ENCODE measurements at places on chromosomes 13 and 19.

GRCh38 chr19:21463449-21464105, 41.8 kb upstream of the ZNF429 start:
- DNase-seq = no peak

DNA sequence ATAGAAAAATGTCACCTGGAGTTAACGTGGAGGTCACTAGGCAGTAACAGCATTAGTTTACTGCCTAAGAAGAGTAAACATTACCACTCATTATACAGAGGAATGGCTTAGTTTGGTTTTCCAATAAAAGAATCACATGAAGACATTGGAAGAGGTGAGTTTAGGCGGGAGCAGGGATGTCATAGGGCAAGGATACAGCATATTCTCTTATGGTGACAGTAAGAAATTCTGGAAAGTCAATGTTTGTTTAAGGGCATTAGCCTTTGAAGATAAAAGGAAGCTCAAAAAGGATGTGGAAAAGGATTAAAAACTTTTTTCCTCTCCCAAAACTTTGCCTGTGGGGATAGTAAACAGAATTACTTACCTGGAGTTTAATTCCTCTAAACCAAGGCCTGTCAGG, 4.1 kb downstream of the POLR1D start:
- no peak for DNase-seq

DNA sequence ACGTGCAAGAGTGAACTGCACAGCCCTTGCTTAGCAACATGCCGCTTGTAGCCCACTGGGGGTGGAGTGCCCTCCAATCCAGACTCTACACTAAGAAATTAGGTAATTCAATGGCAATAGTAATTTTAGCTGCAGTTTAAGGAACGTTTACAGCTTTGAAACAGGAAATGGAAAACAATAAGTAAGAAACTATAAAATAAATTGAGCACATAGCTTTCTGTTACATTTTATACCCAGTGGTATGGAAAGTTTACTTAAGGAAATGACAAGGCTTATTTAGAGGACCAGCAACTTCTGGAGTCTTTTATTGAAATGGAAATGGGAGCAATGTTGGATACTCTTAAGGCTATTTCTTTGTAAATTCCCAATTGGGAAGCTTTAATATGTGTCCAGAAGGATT, 373.2 kb downstream of the KCNRG start:
- DNase-seq = no peak

- DNase-seq = no peak
These were observed 22.4 kb downstream of the MED26 start for GRCh38 chr19:16605553-16605994.

GRCh38 chr19:38650911-38651584, 3.6 kb downstream of the ACTN4 start:
- no peak for DNase-seq

GRCh38 chr19:11257846-11258380, 4.4 kb downstream of the DOCK6 start:
- no peak for DNase-seq

- DNase-seq = no peak
These were observed 270.0 kb upstream of the PCDH20 start for GRCh38 chr13:61685682-61686012.

DNA sequence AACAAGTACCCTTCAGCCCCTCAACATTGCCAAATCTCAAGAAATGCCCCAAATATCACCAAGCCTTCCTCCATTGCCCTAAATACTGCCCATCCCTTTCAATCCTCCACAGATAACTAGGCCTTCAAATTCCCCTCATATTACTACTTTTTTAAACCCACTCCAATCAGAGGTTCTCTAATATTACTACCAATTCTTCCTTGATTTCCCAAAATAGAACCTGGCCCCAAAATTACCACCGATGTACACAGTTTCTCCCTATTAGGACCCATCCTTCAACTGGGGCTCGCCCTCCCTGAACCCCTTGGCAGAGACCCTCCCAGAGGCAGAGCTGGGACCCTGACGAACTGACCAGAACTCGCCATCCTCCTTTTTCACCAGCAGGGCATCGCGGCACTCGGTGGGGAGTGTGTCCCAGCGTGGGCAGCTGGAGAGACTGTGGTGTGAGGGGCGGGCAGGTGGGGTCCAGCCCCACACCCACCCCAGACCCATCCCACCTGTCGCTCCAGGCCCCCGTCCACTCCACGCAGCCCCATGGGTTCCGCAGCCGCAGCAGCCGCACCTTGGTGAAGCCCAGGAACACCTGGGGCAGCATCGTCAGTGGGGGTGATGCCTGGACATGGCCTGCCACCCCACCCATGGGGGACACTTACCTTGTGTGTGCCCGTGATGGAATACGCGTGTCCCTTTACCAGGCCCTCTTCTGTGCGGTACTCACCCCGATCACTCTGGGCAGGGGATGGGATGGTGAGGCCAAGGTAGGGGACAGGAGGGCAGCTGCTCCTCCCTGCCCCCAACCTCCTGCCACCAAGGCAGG, 6.1 kb downstream of the CAPN12 start:
- no peak for DNase-seq

- DNase-seq = no peak
These were observed 241.0 kb downstream of the POSTN start for GRCh38 chr13:37357548-37357947.

DNA sequence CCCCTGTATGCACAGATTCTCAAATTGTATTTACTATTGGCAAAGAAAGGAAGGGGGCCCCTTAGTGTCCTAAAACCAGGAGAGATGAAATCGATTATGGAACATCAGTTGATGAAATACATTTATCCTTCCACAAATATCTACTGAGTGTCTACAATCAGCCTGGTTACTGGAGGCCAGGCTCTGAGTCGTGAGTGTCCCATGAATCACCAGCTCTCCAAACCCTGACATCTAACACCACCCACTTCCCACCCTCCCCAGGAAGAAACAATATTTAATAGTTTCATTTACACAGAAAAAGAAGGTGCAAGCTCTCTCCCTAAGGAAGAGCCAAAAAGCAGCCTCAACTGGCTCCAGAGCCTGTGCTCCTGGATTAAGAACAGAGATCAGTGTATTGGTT, 25.2 kb downstream of the KCTD15 start:
- DNase-seq = no peak

DNA sequence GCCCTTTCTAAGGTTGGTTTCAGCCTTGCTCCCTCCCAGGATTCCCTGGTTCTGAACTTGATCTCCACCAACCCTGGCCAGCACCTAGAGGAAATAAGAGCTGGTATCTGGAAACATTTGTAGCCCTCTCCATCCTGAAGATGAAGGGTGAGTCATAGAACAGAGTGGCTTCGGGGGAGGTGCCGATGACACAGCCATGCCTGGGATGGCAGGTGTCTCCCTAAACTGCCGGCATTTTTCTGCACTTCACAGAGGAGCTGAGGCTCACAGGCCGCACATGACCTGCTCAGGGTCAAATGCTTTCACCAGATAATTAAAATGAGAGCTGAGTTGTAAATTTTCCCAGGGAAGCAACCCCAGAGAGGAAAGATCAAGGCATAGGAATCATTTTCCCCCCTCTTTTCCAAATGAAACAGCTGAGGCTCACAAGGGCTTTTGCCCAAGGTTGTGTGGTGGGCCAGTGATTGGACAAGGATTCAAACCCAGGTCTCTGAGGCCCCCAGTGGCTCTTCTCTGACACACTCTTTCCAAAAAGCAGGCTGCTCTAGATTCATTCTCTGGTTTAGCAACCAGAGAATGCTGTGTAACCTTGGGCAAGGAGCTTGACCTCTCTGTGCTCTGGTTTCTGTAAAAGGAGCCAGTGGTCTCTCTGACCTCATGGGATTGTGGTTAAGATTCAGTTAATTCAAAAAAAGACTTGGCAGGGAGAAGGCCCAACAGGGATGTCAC, 1.2 kb upstream of the SLC25A42 start:
- DNase-seq = no peak

DNA sequence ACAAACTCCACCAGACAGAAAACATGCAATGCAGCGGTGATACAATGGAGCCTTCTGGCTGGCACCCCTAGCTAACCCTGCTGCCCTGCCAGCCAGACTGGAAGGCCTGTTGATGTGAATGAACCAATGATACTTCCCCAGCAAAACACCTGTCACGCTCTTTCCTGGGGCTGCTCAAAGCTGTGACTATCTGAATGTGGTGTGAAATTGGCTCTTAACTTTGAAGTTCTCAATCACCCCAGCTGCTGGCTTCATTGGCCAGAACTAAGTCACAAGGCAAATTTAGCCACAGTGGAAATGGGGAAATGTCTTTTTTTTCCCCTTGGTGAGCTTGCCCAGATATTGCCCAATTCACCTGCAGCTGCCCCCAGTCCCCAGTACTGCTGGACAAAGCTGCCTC, 147.3 kb downstream of the SLC7A1 start:
- no peak for DNase-seq

- no peak for DNase-seq
These were observed 7.4 kb upstream of the OXGR1 start for GRCh38 chr13:97001636-97002035.

DNA sequence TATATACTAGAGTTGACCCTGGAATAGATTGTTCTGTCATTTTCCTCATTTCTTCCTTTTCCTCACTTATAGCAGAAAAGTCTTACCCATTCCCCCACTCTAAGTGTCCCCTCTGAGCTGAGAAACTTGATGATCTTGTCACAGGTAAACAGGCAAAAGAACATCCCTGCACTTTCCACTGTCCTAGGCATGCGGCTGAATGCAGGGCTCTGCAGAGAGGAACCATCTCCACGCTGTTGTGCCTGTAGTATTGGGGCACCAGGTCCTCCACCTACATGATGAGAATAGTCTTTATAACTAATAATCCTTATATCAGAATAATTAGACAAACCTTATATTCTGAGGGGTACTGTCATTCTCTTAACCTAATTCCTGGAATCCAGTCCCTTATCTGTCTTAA, 211.3 kb downstream of the RBM26 start:
- no peak for DNase-seq

DNA sequence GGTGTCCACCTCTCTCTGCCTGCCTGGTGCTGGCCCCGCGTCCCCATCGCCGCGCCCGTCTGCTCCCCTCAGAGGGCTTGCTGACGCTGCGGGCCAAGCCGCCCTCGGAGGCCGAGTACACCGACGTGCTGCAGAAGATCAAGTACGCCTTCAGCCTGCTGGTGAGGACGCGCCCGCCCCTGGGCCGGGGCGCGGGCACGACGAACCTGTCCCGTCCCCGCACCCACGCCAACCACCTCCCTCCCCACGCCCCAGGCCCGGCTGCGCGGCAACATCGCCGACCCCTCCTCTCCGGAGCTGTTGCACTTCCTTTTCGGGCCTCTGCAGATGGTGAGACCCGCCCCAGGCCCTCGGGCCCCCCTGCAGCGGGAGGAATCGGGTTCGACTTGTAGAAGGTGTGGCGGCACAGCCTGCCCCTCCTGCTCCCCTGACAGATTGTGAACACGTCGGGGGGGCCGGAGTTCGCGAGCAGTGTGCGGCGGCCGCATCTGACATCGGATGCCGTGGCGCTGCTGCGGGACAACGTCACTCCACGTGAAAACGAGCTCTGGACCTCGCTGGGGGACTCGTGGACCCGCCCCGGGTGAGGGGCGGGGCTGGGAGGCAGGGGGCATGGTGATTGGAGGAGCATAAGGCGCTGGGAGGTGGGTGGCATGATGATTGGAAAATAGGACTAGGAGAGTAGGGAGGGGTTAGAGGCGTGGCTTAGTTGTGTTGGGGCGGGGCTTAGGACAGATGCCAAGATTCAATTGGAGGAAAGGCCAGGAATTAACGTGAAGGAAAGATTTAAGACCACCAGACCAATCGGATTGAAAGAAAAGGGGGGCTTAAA, 6.6 kb downstream of the EPS8L1 start:
- no peak for DNase-seq

GRCh38 chr13:97417698-97418097, 16.3 kb upstream of the RAP2A start:
- no peak for DNase-seq

DNA sequence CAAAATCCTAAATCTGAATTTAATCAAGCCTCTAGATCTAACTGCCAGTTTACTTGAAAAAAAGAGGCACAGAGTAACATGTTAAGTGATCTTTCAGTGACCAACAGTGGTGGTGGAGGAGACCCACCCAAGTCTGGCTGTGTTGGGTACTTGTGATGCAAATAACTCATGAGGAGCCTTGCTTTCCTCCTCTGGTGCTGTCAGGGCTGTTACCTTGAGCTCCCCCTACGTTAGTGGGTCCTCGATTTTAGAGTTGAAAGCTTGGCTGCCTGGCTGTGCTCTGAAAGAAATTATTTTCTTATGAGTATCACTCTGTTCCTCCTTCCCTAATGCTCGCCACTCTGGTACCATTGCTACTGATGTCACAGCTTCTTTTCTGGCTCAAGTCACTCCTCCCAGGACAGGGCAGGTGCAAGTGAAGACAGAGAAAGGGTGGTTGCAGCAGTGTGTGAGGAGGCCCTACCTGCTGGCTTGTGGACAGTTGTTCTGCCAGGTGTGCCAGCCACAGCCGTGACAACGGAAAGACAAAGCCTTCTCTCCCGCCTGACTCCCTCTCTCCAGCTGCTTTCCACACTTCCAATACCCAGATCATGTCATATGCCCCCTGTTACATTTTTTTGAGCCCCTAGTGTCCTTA, 6.5 kb upstream of the SUPT20H start:
- DNase-seq = no peak

DNA sequence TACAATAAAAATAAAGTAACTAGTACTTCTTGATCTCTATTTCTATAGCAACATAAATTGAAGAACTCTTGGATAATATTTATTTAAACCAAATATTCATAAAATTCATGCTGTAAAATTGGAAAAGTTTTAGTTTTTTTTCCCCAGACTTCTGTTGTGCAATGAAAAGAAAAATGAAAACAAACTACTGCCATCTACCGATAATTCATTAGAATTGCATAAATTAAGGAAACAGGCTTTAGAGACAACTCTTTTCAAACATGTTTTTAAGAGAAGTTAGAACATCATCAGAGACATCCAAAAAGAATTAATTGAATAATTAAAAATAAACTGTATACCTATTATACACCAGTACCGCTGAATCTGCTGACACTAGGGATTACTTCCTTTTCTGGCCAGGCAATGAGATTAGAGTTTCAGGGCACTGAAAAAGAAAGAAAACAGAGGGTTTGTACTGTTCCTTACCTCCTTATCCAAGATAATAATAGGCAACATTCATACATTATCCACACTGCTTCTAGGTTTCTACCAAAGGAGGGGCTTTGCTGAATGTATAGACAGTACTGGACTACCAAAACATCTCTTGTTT, 4.9 kb downstream of the CCDC122 start:
- DNase-seq = no peak

GRCh38 chr13:50214514-50214913, 199.3 kb downstream of the KCNRG start:
- no peak for DNase-seq

DNA sequence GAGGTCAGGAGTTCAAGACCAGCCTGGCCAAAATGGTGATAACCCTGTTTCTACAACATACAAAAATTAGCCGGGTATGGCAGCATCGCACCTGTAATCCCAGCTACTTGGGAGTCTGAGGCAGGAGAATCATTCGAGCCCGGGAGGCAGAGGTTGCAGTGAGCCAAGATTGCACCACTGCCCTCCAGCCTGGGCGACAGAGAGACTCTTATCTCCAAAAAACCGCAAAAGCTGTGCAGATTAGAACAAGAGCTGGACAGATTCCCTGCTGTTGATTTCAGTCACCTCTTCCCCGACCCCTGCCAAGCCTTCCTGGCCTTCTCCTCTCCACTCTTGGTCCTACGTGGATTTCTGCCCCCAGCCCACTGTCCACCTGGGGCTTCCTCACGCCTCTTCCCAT, 8.3 kb downstream of the CAMSAP3 start:
- no peak for DNase-seq

All from activated T-helper 1 cell treated with Interleukin-2 at 50 U/mL for 16 hours (primary cell).